ENCODE measurements at places on chromosomes 7 and 10.

DNA sequence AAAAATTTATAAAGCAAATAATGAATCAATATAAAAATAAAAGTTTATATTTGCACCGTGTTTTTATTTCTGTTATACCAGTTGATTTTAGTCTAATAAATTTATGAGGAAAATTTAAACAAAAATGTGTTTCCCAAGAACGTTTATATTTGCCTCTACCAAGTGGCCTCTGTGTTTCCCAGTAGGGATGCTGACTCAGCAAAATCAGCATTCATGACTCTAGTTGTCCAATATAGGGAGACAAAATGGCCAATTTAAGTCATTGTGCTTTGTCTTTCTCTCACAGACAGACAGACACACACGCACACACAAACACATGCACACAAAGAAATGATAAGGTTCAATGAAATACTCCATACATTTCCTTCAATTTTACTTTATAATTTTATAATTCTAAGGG is 942.5 kb upstream of the ZWINT start:
- DNase-seq, result no peak

DNA sequence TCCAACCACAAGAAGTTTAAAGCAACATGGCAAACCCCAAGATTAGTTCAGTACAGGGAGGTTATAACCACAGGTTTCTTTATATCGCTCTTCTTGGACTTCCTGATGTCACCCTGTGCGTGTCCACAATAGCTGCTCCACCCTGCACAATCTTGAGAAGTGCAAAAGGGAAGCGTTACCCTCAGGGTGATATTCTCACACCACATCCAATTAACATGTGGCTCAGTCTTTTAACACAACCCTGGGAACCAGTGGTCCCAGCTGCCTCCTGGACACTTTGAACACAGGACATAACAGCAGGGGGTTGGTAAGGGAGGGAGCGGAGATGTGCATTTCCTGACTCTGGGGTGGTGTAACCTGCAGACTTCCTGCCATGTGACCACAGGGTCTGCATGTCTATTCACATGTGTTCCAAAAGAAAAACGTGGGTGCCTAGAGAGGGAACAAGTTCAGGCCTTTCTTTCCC is 64.6 kb downstream of the GSAP start:
- peak; percentile 59 for DNase-seq

DNA sequence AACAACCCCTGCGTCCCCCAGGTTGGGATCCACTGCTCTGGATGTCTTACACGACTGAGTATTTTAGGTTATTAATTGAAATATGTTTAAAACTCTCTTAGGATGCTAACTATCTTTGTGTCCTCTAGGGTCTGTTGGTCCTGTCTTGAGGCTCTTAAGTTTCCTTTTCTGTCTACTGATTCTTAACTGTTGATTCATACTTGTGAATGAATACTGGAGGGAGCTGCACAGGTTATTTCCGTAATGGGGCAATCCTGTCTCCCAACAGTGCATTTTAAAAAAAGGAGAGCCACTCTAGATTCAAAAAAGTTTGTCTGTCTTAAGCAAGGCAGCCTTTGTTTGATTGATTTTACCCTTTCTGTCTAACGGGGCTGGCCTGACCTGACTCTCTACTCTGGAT is 237.6 kb upstream of the POM121L12 start:
- no peak for DNase-seq

GRCh38 chr7:41954976-41955375 is 252.1 kb upstream of the INHBA start:
- DNase-seq, result no peak

- DNase-seq, result no peak
Observed at GRCh38 chr10:33760056-33760943, 425.8 kb upstream of the NRP1 start.

GRCh38 chr7:149748076-149748874 is 25.1 kb downstream of the ZNF467 start:
- no peak for DNase-seq

- no peak for DNase-seq
Observed at GRCh38 chr7:11319491-11320274, 346.0 kb downstream of the PHF14 start.

DNA sequence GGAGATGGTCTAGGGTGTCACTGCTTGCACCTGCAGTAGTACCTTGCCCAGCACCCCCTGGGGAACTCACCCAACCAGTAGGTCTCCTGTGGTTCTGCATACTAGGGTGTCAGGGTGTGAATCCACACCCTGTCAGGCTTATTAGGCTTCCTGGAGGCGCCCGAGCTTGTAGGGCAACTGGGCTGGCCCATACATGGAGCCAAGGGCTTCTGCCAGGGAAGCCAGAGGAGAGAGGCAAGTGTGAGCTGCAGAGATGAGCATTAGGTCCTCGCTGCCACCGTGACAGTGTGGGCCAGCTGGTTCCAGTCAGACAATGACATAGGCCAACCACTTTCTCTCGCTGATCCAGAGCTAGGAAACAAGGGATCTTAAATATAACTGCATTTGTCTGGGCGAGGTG is 11.2 kb downstream of the MXI1 start:
- no peak for DNase-seq

DNA sequence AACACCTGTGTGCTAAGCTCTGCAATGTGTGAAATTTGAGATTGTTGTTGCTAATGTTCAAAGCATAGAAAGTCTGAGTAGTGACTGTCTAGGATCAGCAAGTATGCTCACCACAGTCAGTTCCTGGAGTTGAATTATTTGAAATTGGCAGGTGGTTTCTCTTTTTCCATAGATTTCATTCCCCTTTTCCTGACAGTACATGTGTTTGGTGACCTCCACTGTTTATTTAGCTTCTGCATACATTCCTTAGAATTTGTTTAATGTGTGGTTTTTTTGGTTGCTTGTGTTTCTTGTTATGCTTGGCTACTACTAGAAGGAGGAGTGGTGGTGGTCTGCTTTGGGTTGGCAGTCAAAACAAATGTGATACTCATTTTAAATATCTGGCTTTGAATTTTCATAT is 52.3 kb downstream of the FOXP2 start:
- no peak for DNase-seq

DNA sequence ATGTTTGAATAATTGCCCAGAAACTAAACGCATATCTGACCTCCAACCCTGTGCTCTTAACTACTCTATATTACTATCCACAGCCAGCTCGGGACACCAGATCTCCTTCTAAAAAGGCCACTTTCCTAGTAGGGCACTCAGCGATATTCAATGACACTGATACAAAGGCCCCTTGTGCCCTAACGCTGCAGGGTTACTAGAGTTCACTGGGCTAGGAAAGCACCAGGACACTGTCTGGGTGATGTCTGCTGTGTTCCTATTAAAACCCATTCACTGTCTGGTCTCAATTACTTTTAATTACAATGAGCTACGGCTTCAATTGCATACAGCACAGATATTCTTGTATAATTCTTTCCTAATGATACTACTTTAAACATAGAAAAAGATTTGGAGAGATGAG is 91.7 kb downstream of the SORCS1 start:
- DNase-seq, result no peak

- DNase-seq, result no peak
Observed at GRCh38 chr7:158546214-158546613, 41.4 kb downstream of the PTPRN2 start.

GRCh38 chr10:88095223-88095721 is 231.8 kb downstream of the PTEN start:
- no peak for DNase-seq

GRCh38 chr10:64113792-64114191 is 592.6 kb downstream of the REEP3 start:
- DNase-seq, result no peak

GRCh38 chr10:91996266-91996665 is 72.7 kb downstream of the BTAF1 start:
- DNase-seq, result no peak

DNA sequence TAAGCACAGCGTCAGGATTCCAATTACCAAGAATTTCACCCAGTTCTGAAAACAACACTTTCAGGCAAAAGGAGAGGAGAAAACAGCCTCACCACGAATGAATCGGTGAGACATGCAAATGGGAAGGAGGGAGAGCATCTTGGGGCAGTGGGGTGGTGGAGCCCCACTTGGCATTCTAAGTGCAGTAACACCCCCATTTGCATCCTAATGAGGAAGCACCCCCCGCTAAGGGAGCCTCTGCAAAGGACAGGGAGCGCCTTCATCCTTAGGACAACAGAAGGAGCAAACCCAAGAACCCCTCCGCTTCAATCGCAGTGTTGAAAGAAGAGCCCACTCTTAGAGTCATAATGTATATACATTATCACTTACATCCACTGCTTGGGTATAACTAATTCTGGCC is 46.8 kb downstream of the NRAP start:
- DNase-seq, result no peak

DNA sequence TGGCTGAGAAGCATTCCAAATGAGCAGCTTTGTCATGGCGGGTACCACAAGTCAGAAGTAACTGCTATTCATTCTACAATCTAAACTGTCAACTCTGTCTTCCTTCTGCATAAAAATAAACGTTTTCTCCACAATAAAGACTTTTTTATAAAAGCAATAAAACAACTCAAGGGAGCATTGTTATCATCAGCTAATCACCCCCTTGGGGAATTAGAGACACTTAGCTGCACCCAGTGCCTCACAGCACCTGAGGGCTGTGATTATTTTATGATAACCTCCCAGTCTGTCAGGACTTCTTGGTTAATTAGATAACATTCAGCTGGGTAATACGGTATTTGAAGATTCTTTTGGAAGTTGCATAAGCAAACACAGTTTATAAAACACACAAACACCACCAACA is 155.6 kb downstream of the PPP1R3A start:
- no peak for DNase-seq

- no peak for DNase-seq
Observed at GRCh38 chr7:34904987-34905386, 132.3 kb downstream of the DPY19L1 start.

GRCh38 chr7:158358926-158359645 is 228.5 kb downstream of the PTPRN2 start:
- DNase-seq, result no peak

- DNase-seq, result no peak
Observed at GRCh38 chr7:47846138-47846836, 102.0 kb downstream of the PKD1L1 start.

DNA sequence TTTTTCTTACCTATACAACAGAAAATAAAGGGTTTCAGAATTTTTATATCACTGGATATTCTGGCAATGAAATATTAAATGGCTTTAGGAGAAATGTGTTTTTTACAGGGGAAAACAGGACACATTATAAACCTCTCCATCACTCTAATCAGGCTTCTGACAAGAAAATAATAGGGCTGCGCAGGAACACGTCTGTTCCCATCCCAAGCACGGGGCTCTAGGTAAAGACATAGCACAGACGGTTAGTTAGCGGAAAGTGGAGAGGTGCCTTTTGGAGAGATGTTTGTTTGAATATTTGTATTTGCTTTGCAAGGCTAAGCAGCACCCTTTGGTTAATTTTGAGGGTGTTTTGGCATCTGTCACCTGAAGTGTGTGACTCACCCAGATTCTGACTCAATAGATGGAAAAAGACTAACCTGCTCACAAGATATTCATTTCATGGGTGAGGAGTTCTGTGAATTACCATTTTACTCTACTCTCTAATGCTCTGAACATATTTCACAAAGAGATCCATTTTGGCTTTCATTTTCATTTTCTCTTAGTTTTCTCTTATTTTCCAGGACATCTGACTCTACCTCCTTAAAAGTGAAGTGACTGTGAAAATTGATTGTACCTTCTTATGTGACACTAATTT is 174.5 kb upstream of the AKR1E2 start:
- peak; percentile 37 for DNase-seq

GRCh38 chr7:155660758-155661093 is 16.3 kb downstream of the RBM33 start:
- DNase-seq, result no peak

DNA sequence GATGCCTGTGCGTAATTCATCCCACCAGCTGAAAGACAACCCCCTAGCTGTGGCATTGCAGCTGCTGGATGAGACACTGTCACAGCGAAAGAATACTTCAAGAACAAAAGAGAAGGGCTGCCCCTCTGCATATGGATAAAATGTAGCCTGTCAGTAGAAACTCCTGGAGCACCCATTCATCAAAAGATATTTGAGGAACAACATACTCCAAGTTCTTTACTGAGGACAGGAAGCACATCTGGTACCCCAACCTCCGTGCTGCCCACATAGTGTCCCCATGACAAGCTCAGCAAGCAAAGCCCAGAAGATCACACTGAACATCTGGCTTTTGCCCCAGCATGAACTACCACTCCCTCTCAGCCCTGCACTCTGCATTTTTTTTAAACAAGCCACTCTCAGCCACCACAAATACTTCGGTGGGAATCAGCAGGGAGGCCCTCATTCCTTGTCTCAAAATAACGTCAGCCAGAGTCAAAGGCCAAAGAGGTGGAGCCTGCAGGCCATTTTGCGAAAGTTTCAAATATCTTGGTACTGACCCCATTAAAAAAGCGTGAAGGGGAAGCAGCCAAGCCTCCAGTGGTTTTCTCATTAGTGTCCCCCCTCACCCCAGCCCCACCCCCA is 1.7 kb downstream of the CREB3L2 start:
- no peak for DNase-seq

DNA sequence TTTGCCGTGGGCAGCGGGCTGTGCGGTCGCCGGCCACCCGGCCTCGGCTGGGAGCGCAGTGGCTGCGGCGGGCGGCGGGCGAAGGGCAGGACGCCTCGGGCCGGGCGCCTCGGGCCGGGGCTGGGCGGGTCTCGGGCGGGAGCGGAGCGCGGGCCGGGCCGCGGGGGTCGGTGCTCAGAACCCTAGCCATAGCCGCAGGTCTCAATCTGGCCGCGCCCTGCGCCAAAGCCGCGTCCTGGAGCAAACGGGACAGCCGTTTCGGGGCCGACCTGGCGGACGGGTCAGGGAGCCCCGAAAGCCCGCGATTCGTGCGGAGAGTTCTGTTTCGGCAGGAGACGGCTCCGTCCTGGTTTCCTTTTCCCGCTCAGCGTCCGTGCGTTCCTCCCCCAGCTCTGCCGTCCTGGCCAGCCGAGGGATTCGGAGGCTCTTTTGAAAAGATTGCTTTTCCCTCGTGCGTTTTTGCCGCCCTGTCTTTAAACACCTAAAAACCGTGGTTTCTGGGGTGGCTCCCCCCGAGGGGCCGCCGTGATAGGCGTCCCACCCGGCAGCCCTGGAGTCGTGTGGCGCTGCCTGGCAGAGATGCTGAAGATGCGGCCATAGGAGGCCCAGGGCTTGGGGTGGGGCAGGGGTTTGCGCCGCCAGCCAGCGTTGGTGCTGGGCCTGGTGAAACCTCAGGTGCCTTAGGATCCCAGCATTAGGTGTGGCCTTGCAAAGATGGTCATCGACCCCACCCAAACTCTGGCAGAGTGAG is 727 bp downstream of the RET start:
- DNase-seq, result no peak

GRCh38 chr10:17734432-17735080 is 17.4 kb upstream of the TMEM236 start:
- DNase-seq, result no peak

- DNase-seq, result no peak
Observed at GRCh38 chr10:49144058-49144720, 10.4 kb upstream of the FAM170B start.

DNA sequence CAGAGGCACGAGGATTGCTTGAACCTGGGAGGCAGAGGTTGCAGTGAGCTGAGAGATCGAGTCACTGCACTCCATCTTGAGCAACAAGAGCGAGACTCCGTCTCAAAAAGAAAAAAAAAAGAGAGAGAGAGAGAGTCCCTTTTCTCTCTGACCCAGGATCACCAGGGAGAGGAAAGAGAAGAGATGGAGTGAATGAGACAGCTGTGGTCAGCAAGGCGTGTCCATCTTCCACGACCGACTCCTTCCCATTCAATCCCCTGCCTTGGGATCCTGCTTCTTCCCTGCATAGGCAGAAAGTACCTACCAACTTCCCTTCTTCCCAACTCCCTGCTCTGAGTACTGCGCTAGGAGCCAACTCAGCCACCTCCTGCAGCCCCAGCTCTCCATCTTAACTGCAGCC is 5.2 kb upstream of the ZAN start:
- no peak for DNase-seq

- DNase-seq, result no peak
Observed at GRCh38 chr10:34716958-34717357, 98.1 kb downstream of the PARD3 start.
